ENCODE measurements at places on chromosomes 12 and 14. TPM values are rescaled to one million over a fixed set of nuclear protein-coding genes. Genes with fewer than 3 reads are reported as not detected.

DNA sequence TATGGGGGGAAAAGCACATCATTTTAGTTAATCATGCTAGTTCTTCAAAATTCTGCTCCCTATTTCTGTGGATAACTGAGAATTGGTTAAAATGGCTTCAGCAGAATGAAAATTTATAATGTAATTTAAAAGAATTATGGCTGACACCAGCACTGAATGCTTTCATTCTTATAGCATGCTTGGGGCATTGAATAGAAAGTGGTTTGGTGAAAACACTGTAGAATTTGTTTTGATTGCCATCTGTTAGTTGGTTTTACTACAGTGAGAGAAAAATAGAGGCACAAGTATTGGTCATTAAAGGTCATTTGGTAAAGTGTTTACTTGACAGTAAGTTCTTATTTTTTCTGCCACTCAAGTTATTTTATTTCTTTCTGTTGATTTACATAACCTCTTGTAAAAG is 70.8 kb downstream of the PRORP start:
- peaks cover 2% of the 10 kb centered on the region for H3K4me1 ChIP-seq
- H3K36me3 ChIP-seq = 0 out of 2 replicates have a peak, but pooled peaks cover 2% of the 10 kb centered on the region
- H3K4me3 ChIP-seq = no peak overlapping the region
- H3K27me3 ChIP-seq = no peaks in the 10 kb centered on the region
- DNase-seq = no peak
- no peak overlapping the region for H3K27ac ChIP-seq

DNA sequence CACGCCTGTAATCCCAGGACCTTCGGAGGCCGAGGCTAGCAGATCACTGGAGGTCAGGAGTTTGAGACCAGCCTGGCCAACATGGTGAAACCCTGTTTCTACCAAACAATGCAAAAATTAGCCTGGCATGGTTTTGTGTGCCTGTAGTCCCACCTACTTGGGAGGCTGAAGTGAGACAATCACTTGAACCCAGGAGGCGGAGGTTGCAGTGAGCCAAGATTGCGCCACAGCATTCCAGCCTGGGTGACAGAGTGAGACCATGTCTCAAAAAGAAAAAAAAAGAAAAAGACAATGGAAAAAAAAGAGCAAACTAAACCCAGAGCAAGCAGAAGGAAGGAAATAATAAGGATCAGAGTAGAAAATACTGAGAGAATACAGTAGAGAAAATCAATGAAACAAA is 5.4 kb downstream of the CHURC1 start:
- no peak overlapping the region for H3K4me3 ChIP-seq
- DNase-seq = no peak
- H3K4me1 ChIP-seq = peaks cover 15% of the 10 kb centered on the region
- H3K27me3 ChIP-seq = no peaks in the 10 kb centered on the region
- peaks cover 14% of the 10 kb centered on the region for H3K36me3 ChIP-seq

GRCh38 chr12:127383281-127383680 is 883.7 kb upstream of the TMEM132C start:
- H3K27me3 ChIP-seq = no peaks in the 10 kb centered on the region
- no peak overlapping the region for H3K4me3 ChIP-seq
- H3K36me3 ChIP-seq = no peaks in the 10 kb centered on the region
- H3K4me1 ChIP-seq = no peaks in the 10 kb centered on the region
- no peak for DNase-seq

- H3K27ac ChIP-seq = peak overlapping the region; percentile 69
- no peaks in the 10 kb centered on the region for H3K4me1 ChIP-seq
- peak overlapping the region; percentile 90 for H3K4me3 ChIP-seq
- no peaks in the 10 kb centered on the region for H3K27me3 ChIP-seq
These were observed 43.9 kb upstream of the ESR2 start for GRCh38 chr14:64337888-64338615.

The POTEG gene
- 0.43 TPM for polyA plus RNA-seq

DNA sequence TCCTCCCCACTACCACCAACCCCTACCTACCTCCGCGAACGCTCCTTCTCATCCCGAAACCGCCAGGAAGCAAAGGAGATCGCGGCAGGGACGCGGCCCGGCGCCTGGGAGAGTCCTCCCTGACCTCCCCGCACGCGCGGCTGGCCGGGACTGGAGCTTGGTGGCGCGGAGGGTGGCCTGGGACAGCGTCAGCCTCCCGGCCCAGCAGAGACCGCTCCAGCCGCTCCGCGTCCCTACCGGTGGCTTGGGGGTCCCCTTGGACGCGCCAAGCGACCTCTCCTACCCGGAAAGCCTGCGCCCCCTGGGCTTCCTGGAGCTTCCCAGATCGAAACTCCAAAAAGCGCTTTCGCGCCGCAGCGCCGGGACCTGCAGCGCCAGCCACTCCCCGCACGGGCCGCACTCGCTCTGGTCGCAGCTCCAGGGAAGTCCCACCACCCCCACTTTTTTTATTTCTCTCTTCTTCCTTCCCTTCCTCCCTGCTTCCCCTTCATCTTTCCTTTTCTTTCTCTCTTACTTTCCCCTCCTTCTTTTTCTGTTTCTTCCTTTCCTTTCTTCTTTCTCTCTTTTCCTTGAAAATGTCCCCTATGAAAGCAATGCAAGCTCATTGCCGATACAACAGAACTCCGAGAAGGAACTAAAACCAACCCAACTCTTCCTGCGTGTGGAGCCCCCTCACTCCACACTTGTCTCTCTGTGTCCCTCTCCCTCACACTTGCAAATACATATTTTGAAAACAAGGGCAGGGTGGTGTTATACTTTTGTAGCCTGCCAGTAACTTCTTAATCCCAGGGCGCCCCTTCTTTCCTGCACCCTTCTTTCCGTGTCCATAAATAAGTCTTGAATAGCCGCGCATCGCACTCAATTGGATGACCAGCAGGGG is 3.8 kb downstream of the DIO3 start:
- no peak overlapping the region for H3K27ac ChIP-seq
- no peaks in the 10 kb centered on the region for H3K36me3 ChIP-seq
- DNase-seq = peak; percentile 73

GRCh38 chr12:104751594-104751993 is 206.5 kb downstream of the SLC41A2 start:
- H3K27me3 ChIP-seq = no peaks in the 10 kb centered on the region
- no peak for DNase-seq
- no peak overlapping the region for H3K4me3 ChIP-seq
- no peaks in the 10 kb centered on the region for H3K36me3 ChIP-seq

GRCh38 chr14:93989939-93990338 is 7.2 kb upstream of the CCDC197 start:
- H3K4me3 ChIP-seq = no peak overlapping the region
- peaks cover 7% of the 10 kb centered on the region for H3K4me1 ChIP-seq
- DNase-seq = no peak
- no peaks in the 10 kb centered on the region for H3K36me3 ChIP-seq
- H3K27me3 ChIP-seq = no peaks in the 10 kb centered on the region
- no peak overlapping the region for H3K27ac ChIP-seq

DNA sequence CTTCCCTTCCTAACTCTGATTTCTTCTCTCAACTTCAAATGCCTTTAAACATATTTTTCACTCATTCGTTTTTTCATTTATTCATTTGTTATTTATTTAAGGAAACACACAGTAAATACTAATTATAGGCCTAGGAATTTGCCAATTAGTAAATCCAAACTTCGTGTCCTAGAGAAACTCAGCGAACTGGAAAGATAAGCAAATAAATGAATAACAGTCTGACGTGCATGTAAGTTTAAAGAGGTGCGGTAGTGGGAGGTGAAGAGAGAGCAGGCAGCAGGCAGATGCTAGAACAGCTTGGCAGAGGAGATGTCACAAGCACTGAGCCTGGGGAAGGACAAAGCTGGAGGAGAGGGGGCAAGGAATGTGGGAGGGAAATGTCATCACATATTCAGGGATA is 228.2 kb downstream of the DPY19L2 start:
- H3K4me1 ChIP-seq = no peaks in the 10 kb centered on the region
- H3K4me3 ChIP-seq = no peak overlapping the region
- no peaks in the 10 kb centered on the region for H3K36me3 ChIP-seq
- no peak for DNase-seq
- no peaks in the 10 kb centered on the region for H3K27me3 ChIP-seq

The PTPRQ gene
- polyA plus RNA-seq = 1.4 TPM

DNA sequence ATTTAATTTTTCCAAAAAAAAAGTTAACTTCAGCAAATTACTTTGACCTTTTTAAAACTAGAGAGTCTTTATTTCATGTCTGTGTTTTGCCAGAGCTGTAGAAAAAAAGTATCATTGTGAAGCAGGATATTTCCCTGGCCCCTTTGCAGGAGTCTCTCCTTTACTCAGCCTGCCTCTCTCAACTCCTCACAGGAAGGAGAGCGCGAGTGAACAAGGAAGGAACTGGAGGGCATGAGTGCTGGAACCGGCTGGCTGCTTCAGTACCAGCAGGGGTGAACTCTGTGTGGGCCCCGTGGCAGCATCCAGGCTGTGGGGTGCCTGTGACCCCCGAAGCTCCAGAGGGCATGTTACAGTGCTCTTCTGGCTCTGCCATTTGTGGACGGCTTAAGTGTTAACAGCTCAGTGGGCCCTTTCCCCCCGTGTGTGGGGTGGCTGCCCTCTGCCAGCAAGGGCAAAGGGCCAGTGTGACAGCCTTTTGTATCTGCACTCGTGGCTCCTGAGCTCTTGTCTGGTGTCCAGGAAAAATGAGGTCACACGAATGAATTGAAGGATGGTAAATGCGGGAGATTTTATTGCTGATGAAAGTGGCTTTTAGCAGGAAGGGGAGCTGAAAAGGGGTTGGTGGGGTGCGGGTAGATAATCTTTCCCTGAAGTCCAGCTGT is 76.6 kb upstream of the KCNH3 start:
- H3K27me3 ChIP-seq = no peaks in the 10 kb centered on the region
- no peak for DNase-seq

DNA sequence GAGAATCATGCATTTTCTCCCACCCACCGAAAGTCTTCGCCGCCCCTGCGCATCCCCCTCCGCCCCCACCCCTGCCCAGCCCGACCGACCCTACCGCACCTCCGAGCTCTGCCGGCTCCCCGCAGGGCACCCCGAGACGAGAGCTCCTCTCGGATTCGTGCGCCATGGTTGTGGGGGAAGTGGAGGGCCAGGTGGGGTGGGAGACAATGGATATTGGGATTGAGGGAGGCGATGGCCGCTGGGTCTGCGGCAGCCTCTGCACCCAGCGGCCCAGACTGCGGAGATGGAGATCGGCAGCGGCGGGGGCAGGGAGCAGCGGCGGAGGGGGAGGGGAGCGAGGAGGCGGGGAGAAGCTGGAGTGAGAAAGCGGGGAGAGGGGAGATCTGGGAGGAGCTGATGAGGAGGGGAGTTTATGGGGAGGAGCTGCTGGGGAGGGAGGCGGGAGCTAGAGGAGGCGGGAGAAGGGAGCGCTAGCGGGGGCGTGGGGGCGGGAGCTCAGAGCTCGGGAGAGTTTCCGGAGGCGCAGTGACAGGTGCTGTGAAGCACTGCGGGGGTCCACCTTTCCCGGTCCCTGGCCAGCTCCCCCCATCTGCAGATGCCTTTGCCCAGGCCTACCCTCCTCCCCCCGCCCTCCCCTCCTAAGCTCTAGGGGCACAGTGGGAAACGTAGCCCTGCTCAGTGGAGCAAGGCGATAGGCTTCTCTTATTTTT is at the start of gene SALL2:
TSS of gene SALL2 (minus strand) at position 385 of the 710 bp plus-strand sequence. CDS start at position 166, 219 bp downstream.
- peak within 1 kb of the TSS; percentile 82 for H3K27ac ChIP-seq
- H3K36me3 ChIP-seq = no peaks in the 10 kb centered on the region
- no peaks in the 10 kb centered on the region for H3K4me1 ChIP-seq
- DNase-seq = peak; percentile 93
- H3K27me3 ChIP-seq = peaks cover 6% of the 10 kb centered on the region
- peak within 1 kb of the TSS; percentile 77 for H3K4me3 ChIP-seq

GRCh38 chr12:128763395-128763794 is 60.4 kb downstream of the SLC15A4 start:
- DNase-seq = no peak
- H3K4me1 ChIP-seq = no peaks in the 10 kb centered on the region
- H3K27me3 ChIP-seq = no peaks in the 10 kb centered on the region
- no peak overlapping the region for H3K4me3 ChIP-seq
- H3K36me3 ChIP-seq = no peaks in the 10 kb centered on the region
- no peak overlapping the region for H3K27ac ChIP-seq

DNA sequence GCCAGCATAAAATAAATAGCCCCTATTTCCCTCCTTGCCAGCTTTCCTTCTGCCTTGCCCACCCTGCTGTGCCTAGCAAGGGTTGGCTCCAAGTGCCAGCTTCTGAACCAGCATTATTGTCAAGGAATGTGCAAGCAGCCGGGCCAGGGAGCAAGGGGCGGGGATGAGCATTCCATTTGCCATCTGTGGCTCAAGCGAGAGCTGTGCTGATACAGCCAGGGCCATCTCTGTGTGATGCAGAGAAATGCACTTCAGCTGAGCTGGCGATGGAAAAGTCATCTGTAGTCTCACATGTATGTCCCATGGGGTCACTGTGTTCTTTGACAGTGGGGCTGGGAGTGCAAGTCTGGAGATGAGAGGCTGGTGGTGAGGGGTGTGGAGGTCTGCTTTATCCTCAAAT is 137.3 kb downstream of the SUDS3 start:
- no peaks in the 10 kb centered on the region for H3K36me3 ChIP-seq
- H3K4me3 ChIP-seq = no peak overlapping the region
- H3K27ac ChIP-seq = no peak overlapping the region

The IFT81 gene
- polyA plus RNA-seq = 10.8 TPM

DNA sequence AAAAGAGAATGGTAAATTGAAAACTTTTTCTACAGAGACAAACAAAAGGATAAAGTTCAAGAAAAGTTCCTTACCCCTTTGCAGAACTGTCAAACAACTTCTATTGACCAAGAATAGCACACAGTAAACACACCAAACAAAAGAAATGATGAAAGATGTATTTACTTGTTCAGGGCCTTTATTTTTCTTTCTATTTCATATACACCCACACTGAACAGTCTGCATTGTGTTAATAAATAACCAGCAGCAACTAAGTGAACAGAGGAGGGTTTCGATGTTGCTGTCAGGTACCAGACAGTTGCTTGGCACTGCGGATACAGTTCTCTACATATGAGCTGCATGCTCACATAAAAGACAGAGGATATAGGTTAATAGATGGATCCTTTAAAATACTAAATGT is 122.1 kb downstream of the SOX5 start:
- H3K36me3 ChIP-seq = no peaks in the 10 kb centered on the region
- no peaks in the 10 kb centered on the region for H3K27me3 ChIP-seq
- no peak overlapping the region for H3K4me3 ChIP-seq
- H3K4me1 ChIP-seq = no peaks in the 10 kb centered on the region
- no peak overlapping the region for H3K27ac ChIP-seq
- DNase-seq = no peak

The GCN1 gene
- 54.4 TPM for polyA plus RNA-seq

The SLC39A5 gene
- polyA plus RNA-seq = 0.12 TPM

GRCh38 chr14:97944380-97944779 is 1147.2 kb downstream of the VRK1 start:
- no peak for DNase-seq
- H3K4me3 ChIP-seq = no peak overlapping the region
- H3K27ac ChIP-seq = no peak overlapping the region
- no peaks in the 10 kb centered on the region for H3K4me1 ChIP-seq
- no peaks in the 10 kb centered on the region for H3K36me3 ChIP-seq

The TESPA1 gene
- polyA plus RNA-seq = not detected

- no peaks in the 10 kb centered on the region for H3K4me1 ChIP-seq
- H3K27me3 ChIP-seq = no peaks in the 10 kb centered on the region
- no peak overlapping the region for H3K27ac ChIP-seq
- no peak for DNase-seq
- no peak overlapping the region for H3K4me3 ChIP-seq
- no peaks in the 10 kb centered on the region for H3K36me3 ChIP-seq
These were observed 51.2 kb downstream of the GALNT8 start for GRCh38 chr12:4771172-4771959.

- H3K27me3 ChIP-seq = no peaks in the 10 kb centered on the region
- no peak for DNase-seq
- no peaks in the 10 kb centered on the region for H3K36me3 ChIP-seq
- peak overlapping the region; percentile 68 for H3K4me3 ChIP-seq
These were observed 4.6 kb upstream of the CACNB3 start for GRCh38 chr12:48813465-48814261.

All from SK-N-SH (cell line).